ENCODE measurements at places on chromosomes 12 and 14.

GRCh38 chr14:63918411-63918810 lies 65.6 kb downstream of the SYNE2 start:
- DNase-seq = no peak

DNA sequence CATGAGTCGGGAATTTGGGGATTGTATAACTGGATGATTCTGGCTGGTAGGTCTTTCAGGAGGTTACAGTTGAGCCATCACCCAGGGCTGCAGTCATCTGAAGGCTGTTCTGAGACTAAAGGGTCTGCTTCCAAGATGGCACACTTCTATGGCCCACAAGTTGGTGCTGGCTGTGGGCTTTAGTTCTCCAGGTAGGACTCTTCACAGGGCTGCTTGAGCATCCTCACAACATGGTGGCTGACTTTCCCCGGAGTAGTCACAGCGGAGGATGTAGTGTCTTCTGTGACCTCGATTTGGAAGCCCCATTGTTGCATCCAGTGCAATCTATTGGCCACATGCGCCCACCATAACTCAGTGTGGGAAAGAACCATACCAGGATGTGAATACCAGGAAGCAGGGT lies 14.4 kb downstream of the PHETA1 start:
- DNase-seq = no peak

DNA sequence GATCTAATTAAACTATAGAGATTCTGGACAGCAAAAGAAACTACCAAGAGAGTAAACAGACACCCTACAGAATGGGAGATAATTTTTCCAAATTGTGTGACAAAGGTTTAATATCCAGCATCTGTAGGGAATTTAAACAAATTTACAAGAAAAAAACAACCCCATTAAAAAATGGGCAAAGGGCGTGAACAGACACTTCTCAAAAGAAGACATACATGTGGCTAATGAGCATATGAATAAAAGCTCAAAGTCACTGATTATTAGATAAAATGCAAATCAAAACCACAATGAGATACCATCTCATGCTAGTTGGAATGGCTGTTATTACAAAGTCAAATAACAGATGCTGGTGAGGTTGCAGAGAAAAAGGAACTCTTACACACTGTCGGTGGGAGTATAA lies 293.9 kb downstream of the FBXL14 start:
- no peak for DNase-seq

DNA sequence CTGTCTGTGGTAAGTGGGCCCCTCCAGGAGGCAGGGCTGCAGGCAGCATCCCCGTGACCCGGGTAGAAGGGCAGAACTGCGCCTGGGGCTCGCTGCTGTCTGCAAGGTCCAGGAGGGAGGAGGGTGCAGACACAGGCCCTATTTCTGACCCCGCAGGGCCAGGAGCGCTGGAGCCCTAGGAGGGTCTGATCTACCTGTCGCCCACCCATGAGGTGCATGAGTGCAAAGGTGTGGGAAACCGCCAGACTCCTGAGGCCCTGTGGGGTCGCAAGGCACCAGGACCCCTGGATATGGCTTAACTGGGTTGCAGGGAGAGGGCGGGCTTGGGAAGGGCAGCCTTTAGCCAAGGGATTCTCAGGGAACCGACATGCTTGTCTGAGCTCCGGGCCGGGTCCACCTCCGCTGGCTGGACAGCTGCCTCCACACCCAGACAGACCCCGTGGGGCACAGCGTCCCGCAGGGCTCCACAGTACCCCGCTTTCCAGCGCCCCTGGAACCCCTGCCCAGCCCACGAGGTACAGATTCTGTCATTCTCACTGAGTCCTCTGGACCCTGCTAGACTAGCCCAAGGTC lies 72.9 kb upstream of the TSPAN11 start:
- no peak for DNase-seq

- DNase-seq = no peak
Measured at GRCh38 chr14:100531152-100532121, 55.8 kb downstream of the BEGAIN start.

GRCh38 chr12:24918596-24918995 lies 30.3 kb downstream of the BCAT1 start:
- DNase-seq = no peak

- no peak for DNase-seq
Measured at GRCh38 chr14:38217553-38217952, 9.8 kb downstream of the SSTR1 start.

DNA sequence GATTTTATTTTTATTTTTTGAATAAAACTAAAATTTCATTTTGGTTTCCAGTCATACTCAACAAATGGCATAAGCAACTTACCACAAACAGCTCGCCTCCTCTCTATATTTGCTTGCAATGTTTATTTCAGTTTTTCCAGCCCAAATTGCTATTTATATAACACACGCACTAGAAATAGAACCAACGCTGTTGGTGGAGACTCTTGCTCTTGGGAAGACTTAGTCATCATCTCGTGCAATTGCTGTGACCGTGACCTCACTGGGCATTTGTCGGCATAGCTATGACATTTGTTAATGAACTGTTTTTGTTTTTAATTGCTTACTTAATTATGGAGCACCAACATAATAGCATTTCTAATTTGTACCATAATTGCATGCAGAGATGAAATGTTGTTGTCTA lies 153.1 kb upstream of the OTX2 start:
- no peak for DNase-seq

- no peak for DNase-seq
Measured at GRCh38 chr12:6735448-6736191, 11.8 kb downstream of the COPS7A start.

- DNase-seq = no peak
Measured at GRCh38 chr12:127635838-127636237, 631.1 kb upstream of the TMEM132C start.

DNA sequence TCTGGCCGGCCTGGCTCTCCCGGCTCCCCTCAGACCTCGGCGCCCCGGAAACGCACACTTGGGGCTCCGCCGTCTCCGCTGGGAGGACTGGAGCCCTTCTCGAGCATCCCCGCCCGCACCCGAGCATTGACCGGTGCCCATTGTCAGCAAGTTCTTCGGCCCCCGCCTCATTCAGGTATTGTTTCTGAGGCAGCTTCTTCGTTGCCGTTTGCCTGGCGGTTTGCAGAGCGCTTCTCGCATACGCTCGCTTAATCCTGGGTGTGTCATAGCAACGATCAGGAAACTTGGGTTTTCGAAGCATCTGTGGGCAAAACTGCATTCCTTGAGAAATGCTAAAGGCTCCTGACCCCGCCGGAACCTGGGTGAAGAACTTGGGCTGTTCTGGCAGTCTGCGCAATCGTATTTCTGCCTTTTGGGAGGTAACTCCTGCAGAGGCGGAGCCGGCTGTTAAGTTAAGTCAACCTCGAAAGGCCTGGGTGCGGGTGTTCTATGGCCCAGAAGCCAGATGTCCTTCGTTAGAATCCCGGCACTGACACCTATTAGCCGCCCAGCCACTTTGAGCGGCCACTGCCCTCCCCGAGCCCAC lies 518 bp downstream of the GSKIP start:
- DNase-seq = peak; percentile 26

DNA sequence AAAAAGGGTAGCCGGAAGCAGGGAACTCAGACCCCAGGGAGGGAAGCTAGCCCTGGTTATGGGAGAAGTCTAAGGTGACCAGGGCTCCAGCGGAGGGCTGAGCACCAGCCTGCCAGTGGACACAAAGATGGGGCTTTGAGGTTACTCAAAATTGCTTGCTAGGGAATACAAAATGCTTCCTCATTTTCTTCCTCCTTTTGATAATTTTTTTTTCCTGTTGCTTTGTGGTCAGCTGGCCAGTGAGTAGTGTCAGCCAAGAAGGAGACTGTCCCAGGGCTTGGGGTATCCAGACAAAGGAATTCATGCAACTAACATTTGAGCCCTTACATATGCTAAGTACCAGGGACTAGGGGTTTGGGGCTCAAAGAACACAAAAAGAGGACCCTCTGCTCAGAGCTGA lies 206.2 kb downstream of the PPM1H start:
- DNase-seq = no peak

Data from putamen (tissue), 1 donor.